Psoas muscle (tissue), 8 donors: ENCODE measurements at places on chromosomes 16 and 17. TPM values are rescaled to one million over a fixed set of nuclear protein-coding genes. Genes with fewer than 3 reads are reported as not detected.
A peak's percentile ranks its signal among the peaks of the same experiment; 100 is the strongest.

The ALOX12B gene
- total RNA-seq = not detected

- no peak overlapping the region for H3K27ac ChIP-seq
- no peaks in the 10 kb centered on the region for H3K4me1 ChIP-seq
- DNase-seq = no peak
Measured at GRCh38 chr16:83205896-83206295, 579.1 kb downstream of the CDH13 start.

The PAGR1 gene
- 10.7 TPM for total RNA-seq

The CETP gene
- 0.17 TPM for total RNA-seq

GRCh38 chr16:22623351-22623781, 112.7 kb downstream of the NPIPB5 start:
- no peak overlapping the region for H3K27ac ChIP-seq
- H3K4me1 ChIP-seq = no peaks in the 10 kb centered on the region
- no peak for DNase-seq
- no peak overlapping the region for H3K4me3 ChIP-seq

- H3K4me3 ChIP-seq = no peak overlapping the region
- DNase-seq = no peak
- no peak overlapping the region for H3K27ac ChIP-seq
- no peaks in the 10 kb centered on the region for H3K36me3 ChIP-seq
Measured at GRCh38 chr16:88725609-88726407, 19.5 kb downstream of the CTU2 start.

GRCh38 chr16:27801289-27801945, 251.5 kb downstream of the KATNIP start:
- H3K27me3 ChIP-seq = no peaks in the 10 kb centered on the region
- no peak overlapping the region for H3K4me3 ChIP-seq
- no peak for DNase-seq

DNA sequence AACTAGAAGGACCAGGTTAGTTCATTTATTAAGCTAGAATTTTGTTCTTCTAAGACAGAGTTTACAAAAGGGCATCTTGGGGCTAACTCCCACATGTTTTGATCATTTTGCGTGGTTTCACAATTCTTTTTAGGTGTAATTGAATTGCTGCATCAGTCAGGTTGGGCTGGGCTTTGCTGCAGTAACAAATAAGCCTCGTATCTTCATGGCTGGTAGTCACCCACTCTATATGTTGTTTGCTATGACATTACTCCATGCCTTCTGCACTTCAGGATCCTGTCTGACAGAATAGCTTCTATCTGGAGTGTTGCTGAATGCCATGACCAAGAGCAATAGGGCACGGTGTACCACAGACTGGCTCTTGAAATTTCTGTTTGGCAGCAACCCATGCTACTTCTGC, 10.6 kb upstream of the IRX3 start:
- H3K4me3 ChIP-seq = no peak overlapping the region
- H3K36me3 ChIP-seq = no peaks in the 10 kb centered on the region
- H3K27ac ChIP-seq = no peak overlapping the region
- H3K4me1 ChIP-seq = no peaks in the 10 kb centered on the region

DNA sequence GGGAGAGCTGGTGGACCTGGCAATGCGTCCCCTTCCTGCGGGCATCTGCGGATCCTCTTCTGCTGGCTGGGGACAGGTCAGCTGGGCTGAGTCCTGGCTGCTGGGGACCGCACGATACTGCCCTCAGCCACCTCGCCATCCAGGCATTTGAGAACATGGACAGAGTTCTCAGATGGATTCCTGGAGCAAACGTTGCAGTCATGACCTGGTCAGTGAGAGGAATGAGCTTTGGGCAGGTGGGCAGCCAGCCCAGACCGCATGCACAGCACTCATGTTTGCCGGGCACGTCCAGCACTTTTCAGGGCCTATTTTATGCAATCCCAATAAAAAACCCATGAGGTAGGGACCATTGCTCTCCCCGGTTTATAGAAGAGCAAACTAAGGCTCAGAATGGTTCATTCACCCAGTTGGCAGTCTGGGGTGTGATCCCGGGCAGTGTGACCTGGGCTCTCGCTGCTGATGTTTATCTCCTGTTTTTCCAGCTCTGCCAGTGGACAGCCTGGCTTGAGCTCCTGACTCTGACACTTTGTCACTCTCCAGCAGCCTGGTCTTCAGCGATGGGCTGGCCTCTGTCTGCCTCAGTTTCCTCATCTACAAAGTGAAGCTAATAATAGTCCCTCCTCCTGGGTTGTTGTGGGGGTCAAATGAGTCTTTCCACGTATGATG, 294.7 kb downstream of the IRF8 start:
- peaks cover 3% of the 10 kb centered on the region for H3K27me3 ChIP-seq
- H3K4me3 ChIP-seq = no peak overlapping the region
- DNase-seq = no peak
- no peak overlapping the region for H3K27ac ChIP-seq

- no peak for DNase-seq
- H3K4me1 ChIP-seq = no peaks in the 10 kb centered on the region
- no peak overlapping the region for H3K4me3 ChIP-seq
- H3K27ac ChIP-seq = no peak overlapping the region
Measured at GRCh38 chr17:32783602-32784001, 93.3 kb downstream of the MYO1D start.

GRCh38 chr17:1179112-1179817, 516 bp downstream of the ABR start:
- no peak for DNase-seq
- peak overlapping the region; percentile 69 for H3K4me3 ChIP-seq
- H3K4me1 ChIP-seq = no peaks in the 10 kb centered on the region
- H3K36me3 ChIP-seq = no peaks in the 10 kb centered on the region
- no peaks in the 10 kb centered on the region for H3K27me3 ChIP-seq
- H3K27ac ChIP-seq = no peak overlapping the region

GRCh38 chr16:29726845-29727377, 18.9 kb downstream of the C16orf54 start:
- H3K4me1 ChIP-seq = no peaks in the 10 kb centered on the region
- no peak overlapping the region for H3K4me3 ChIP-seq
- no peaks in the 10 kb centered on the region for H3K36me3 ChIP-seq
- DNase-seq = no peak
- no peak overlapping the region for H3K27ac ChIP-seq

- no peak overlapping the region for H3K4me3 ChIP-seq
- H3K4me1 ChIP-seq = peaks cover 40% of the 10 kb centered on the region
- DNase-seq = no peak
Measured at GRCh38 chr17:19306160-19307111, 56.1 kb downstream of the B9D1 start.

The KRTAP4-3 gene
- not detected for total RNA-seq

The TMC8 gene
- 0.89 TPM for total RNA-seq

DNA sequence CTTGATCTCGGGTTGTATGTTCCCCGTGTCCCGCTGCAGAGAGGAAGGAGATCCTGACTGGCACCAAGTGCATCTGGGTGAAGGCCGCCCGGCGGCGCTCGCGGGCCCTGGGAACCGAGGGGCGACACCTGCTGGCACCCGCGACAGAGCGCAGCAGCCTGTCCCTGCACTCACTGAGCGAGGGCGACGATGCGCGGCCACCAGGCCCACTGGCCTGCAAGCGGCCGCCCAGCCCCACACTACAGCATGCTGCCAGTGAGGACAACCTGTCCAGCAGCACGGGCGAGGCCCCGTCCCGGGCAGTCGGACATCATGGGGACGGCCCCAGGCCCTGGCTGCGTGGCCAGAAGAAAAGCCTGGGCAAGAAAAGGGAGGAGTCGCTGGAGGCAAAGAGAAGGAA, 7.5 kb downstream of the BTBD17 start:
- no peak overlapping the region for H3K27ac ChIP-seq
- H3K4me3 ChIP-seq = no peak overlapping the region
- no peaks in the 10 kb centered on the region for H3K36me3 ChIP-seq
- H3K4me1 ChIP-seq = no peaks in the 10 kb centered on the region

The PPP1R9B gene
- 15.1 TPM for total RNA-seq

DNA sequence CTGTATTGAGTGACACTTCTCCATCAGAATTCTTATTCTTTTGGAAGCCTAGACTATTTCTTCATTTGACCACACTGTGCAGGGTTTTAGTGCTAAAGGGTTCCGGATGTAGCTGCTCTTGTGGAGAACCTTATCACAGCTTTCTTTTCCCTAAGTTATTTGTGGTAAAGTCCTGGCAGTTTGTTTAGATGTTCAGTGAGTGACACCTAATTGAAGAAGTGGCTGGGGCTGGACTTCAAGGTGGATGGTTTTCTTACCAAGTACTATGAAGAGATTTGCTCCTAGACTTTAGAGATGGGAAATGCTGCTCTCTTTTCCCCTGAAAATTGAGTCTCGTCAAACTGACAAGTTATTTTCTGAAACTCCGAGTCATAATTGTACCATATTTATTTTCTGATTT, 144.0 kb upstream of the TBX2 start:
- peaks cover 24% of the 10 kb centered on the region for H3K4me1 ChIP-seq
- H3K36me3 ChIP-seq = no peaks in the 10 kb centered on the region
- no peak overlapping the region for H3K27ac ChIP-seq

GRCh38 chr17:3953542-3953941, 10.7 kb downstream of the ATP2A3 start:
- no peaks in the 10 kb centered on the region for H3K27me3 ChIP-seq
- no peak overlapping the region for H3K27ac ChIP-seq
- no peaks in the 10 kb centered on the region for H3K36me3 ChIP-seq
- H3K4me1 ChIP-seq = peaks cover 5% of the 10 kb centered on the region
- no peak overlapping the region for H3K4me3 ChIP-seq
- DNase-seq = no peak

The TOM1L1 gene
- total RNA-seq = 4.0 TPM

The RNF43 gene
- total RNA-seq = 0.04 TPM

- peaks cover 6% of the 10 kb centered on the region for H3K4me1 ChIP-seq
- no peak overlapping the region for H3K27ac ChIP-seq
- no peaks in the 10 kb centered on the region for H3K36me3 ChIP-seq
- H3K27me3 ChIP-seq = no peaks in the 10 kb centered on the region
- DNase-seq = no peak
Measured at GRCh38 chr16:69818891-69819545, 56.9 kb downstream of the WWP2 start.

The LGALS9B gene
- not detected for total RNA-seq

DNA sequence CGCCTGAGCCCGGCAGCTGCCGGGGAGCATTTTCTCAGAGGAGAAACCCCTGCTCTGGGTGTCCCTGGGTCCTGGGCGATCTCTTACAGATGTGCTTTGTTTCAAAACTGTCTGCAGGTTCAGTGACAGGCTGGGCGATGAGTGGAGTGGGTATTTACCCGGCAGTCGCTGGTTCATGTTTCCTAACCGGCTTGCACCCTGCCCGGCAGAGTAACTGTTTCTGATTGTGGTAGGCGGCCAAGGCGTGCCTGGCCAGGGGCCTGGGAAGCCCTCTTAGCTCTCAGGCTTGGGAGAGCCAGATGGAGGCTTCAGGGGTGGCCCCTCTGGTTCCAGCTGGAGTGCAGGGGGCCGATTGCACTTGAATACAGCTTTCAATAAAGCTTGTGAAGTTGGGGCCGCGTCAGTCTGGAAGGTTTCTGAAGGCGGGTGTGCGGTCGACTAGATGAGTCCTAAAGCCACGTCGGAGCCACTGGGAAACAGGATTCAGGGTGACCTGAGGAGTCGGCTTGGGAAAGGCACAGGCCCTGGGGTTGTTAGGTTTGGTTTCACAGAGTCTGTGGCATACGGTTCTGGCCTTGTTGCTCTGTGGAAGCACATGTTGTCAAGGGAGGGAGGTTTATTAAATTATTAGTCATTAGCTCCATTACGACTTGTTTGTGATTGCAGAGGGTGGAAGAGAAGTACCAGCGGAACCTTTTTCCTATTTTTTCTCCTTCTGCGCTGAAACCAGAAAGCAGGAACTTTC, 1.4 kb downstream of the BAIAP2 start:
- no peaks in the 10 kb centered on the region for H3K27me3 ChIP-seq
- DNase-seq = peak; percentile 46
- H3K4me1 ChIP-seq = peaks cover 27% of the 10 kb centered on the region
- H3K36me3 ChIP-seq = no peaks in the 10 kb centered on the region
- H3K4me3 ChIP-seq = peak overlapping the region; percentile 70

DNA sequence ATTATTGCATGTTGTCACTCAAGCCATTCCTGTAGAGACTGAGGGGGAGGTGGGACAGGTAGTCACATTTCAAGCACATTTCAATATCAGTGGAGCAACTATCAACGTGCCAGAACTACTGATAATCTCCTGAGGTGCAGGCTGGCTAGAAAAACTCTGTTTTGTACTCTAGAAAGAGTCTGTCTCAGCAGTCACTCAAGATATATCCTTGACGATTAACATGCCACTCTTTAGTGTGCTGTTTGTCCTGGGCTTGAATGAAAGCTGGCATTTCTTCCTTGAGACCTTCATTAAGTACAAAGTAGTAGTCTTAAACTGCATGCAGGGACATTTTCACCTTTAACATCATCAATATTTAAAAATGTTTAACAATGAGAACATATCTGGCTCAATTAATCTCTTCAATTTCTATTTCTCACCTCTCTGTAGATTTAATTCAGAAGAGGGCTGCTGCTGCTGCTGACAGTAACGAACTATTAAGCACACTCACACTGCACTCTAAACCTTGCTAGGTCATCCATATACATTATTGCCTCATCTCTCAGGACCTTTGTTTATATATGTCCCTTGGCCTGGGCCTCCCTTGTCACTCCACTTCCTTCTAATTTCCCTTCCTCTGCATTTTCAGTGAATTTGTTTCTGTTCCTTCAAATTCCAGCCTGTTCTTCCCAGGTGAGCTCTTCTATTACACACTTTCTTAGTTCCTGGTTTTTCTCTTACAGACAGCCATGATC, 412.0 kb downstream of the HAPSTR1 start:
- H3K36me3 ChIP-seq = no peaks in the 10 kb centered on the region
- no peaks in the 10 kb centered on the region for H3K4me1 ChIP-seq
- no peaks in the 10 kb centered on the region for H3K27me3 ChIP-seq
- no peak for DNase-seq
- no peak overlapping the region for H3K27ac ChIP-seq

The IGFBP4 gene
- total RNA-seq = 101 TPM

DNA sequence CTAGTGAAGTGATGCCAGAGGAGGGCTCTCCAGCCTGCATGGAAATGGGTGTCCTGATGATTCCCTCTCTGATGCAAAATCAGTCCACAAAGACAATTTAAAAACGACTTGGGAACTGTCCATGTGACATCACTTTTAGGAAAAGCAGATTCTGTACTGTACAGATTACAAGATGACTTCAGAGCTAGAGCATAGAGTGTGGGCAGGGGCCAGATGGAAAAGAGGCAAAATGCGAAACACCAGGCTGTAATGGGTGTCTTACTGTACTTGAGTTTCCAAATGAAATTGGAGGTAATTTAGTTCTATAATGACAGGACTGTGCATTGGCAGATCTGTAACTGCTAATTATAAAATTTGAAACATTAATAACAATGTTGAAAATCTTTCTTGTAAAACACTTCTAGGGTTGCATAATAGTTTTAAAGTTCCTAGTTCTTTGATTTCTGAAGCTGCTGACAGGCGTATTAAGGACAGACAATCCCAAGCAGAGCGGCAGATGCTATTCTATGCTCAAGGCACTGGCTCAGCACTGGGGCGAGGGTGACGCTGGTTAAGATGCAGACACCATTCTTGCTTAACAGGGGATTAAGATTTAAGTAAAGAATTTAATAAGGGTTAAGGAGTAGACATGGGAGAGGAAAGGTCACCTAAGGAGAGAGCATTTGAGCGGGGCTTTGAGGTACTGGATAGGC, 29.6 kb downstream of the OGFOD1 start:
- no peaks in the 10 kb centered on the region for H3K27me3 ChIP-seq
- H3K4me1 ChIP-seq = peaks cover 36% of the 10 kb centered on the region
- peak; percentile 76 for DNase-seq
- no peak overlapping the region for H3K4me3 ChIP-seq
- H3K27ac ChIP-seq = peak overlapping the region; percentile 83
- H3K36me3 ChIP-seq = peaks cover 51% of the 10 kb centered on the region

The GINS2 gene
- 2.0 TPM for total RNA-seq
